ENCODE measurements at places on chromosomes 13 and 19.

- DNase-seq, result peak; percentile 13
Observed at GRCh38 chr13:20702915-20703779, at the start of gene IL17D. Gene IL17D, plus strand, starts transcription at chr13:20703699. Its CDS starts 303 bp downstream, at chr13:20704002.

DNA sequence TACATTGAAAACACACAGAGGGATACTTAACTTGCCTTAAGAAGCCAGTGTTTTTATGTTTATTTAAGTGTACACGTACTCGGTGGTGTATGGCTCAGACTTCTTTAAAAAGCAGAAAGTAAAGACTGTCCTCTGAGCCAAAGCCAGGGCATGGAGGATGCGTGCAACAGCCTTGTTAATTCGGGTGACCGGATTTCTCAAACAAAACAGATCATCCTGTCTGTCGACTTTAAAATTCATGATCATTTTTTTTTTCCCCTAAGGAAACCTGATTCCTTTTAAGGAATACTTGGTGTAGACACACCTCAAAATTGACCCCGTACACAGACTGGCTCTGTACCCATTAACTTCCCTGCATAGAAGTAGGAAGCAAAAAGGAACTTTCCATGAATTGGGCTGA is 124.7 kb upstream of the RNF113B start:
- DNase-seq, result no peak

DNA sequence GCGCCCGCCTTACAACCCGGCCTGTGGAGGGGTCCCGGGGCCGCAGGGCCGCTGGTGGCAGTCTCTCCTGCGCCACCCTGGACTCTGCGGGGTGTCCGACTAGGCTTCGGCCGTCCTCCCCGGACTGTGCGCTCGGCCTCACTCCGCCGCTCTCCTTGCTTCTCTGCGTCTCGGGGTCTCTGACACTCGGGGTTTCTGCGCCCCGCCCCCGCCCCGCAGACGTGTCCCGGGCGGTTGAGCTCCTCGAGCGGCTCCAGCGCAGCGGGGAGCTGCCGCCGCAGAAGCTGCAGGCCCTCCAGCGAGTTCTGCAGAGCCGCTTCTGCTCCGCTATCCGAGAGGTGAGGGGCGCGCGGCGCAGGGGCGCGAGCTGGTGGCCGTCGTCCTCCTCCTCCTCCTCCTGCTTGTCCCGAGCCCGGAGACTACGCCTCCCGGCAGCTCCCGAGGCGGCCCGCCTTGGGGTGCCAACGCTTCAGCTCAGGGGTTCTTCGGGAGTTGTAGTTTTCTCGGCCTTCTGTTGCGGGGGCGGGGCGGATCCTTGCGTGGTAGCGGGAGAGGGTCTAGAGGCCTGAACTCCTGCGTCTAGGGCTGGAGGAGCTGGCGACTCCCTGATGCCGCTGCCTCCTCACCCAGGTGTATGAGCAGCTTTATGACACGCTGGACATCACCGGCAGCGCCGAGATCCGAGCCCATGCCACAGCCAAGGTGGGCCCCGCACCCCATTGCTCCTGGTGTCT is 627 bp downstream of the LIN7B start:
- no peak for DNase-seq

DNA sequence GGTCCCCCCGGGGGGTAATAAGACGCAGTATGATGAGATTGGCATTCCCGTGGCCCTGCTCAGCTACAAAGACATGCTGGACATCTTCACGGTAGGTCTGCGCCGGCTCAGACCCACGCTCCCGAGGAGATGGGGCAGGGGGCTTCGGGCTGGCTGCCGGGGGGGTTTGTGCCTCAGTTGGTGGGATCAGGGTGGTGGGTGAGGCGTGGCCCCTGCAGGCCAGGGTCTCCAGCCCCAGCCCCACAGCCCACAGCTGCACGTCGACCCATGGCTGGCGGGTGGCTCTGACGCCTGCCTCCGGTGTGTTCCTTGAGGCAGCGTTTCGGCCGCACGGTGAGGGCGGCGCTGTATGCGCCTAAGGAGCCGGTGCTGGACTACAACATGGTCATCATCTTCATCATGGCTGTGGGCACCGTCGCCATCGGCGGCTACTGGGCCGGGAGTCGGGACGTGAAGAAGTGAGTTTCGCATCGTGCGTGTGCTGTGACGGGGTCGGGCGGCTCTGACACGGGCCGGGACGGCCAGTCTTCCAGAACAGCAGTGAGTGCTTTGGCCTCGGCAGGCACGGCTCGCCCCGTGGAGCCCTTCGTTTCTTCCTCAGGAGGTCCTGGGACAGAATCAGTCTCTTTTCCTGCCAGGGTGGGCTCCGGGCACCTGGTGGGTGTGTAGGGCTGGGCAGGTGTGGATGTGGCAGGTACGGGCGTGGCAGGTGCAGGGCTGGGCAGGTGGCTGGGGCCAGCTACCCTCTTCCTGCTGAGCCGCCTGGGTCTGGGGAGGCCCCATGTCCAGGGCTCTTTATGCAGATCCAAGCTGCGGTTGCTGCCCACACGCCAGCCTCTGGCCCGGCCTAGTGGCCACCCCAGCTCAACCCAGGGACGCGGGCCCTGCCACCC is 10.5 kb downstream of the SPPL2B start:
- no peak for DNase-seq

- DNase-seq, result no peak
Observed at GRCh38 chr13:31020996-31021395, 88.5 kb downstream of the TEX26 start.

DNA sequence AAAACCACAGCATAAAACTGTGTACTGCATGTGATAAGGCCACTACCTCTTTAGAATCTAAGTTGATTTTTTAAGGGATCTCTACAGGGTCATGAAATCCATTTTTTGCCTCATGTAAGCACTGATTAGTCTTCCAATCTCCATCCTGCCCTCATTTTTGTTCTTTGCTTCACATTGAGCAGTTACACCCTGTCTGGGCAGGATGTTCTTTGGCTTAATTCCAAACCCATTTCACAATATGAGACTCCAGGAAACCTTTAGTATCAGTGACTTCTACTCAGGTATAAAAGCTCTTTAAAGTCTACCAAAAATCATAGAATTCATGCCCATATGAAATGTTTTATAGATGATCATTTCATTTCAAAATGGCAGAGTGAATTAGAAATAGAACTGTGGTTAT is 592.6 kb downstream of the TBC1D4 start:
- no peak for DNase-seq

- DNase-seq, result no peak
Observed at GRCh38 chr19:48553676-48554384, 1.9 kb downstream of the SULT2B1 start.

DNA sequence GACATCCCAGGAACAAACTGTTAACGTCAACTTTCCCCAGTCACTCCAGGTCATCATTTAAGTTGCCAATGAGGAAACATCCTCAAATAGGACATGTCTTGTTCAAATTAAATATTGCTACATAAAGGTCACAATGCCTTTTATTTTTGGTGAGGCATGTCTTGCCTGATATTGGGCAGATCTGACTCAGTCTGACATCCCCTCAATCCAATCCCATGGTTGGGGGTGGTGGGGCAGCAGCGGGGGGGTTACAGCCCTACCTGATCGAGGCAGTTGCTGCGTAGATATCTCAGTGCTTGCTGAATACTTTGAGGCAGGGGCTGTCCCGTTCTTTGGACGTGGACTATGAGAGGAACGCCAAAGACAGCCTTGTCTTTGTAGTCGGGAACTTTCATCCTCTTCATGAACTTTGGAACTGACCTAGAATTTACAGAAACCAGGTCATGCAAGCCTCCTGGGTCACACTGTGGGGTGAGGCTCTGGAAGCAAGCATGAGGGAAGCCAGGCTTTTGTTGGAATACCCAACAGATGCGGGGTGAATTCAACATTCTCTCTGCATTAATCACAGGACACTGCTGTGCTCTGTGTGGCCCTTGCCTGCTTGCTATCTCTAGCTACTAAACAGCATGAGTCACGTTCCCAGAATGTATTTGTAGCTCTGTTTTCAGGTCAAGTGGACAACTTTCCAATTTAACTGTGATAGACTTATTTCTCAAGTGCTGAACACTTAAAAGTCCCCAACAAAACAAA is 109.8 kb downstream of the KL start:
- no peak for DNase-seq

GRCh38 chr19:2567580-2567979 is 91.7 kb downstream of the GADD45B start:
- no peak for DNase-seq

GRCh38 chr19:51098365-51099046 is 9.7 kb downstream of the CTU1 start:
- no peak for DNase-seq

DNA sequence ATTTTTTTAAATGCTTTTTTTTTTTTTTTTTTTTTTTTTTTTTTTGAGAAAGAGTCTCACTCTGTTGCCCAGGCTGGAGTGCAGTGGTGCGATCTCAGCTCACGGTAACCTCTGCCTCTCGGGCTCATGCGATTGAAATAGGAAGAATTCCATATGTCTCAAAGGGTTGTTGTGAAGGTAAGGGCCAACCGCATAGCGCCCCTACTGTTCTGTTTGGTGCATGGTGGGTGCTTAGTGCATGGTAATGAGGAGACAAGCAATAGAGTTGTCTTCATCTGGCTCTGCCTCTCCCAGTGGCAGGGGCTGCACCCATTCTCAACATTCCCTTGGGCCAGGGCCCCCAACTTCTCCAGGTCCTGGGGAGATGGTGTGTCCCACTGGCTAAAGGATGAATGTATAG is 68.7 kb downstream of the RASL11A start:
- no peak for DNase-seq

- no peak for DNase-seq
Observed at GRCh38 chr19:55488986-55489710, 912 bp downstream of the SSC5D start.

DNA sequence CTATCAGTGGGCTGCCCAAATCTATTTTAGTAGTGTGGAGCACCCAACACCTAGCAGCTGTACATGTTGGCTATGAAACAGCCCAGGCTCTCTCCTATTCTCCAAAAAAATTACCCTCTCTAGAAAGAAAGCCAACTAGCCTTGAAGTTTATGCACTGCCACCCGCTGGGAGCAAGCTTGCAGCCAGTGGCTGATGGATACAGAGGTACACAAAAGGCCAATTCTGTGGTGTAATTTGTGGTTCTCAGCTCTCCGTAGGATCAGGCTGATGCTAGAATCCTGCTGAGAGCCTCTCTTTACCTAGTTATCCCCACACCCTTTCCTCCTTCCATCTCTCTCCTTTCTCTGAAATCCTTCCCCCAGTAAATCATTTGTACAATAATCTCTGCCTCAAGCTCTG is 1120.7 kb downstream of the DIAPH3 start:
- no peak for DNase-seq

- DNase-seq, result no peak
Observed at GRCh38 chr13:94827566-94827965, 115.2 kb upstream of the SOX21 start.

- DNase-seq, result no peak
Observed at GRCh38 chr19:18814063-18814462, 17.7 kb upstream of the UPF1 start.

DNA sequence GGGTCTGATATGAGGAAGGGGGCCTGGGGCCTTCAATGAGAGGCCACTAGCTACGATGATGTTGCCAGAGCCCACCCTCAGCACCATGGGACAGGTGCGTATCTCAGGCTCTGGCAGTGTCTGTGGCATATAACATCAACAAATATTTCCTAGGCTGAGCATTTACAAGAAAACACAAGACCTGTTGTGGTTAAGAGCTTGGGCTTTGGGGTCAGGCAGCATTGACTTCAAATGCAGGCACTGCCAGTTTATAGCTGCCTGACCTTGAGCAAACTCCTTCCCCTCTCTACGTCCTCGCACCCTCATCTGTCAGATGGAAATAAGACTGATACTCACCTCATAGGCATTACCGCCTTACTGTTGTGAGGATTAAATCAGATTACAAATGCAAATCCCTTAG is 156.0 kb downstream of the KATNAL1 start:
- DNase-seq, result no peak

DNA sequence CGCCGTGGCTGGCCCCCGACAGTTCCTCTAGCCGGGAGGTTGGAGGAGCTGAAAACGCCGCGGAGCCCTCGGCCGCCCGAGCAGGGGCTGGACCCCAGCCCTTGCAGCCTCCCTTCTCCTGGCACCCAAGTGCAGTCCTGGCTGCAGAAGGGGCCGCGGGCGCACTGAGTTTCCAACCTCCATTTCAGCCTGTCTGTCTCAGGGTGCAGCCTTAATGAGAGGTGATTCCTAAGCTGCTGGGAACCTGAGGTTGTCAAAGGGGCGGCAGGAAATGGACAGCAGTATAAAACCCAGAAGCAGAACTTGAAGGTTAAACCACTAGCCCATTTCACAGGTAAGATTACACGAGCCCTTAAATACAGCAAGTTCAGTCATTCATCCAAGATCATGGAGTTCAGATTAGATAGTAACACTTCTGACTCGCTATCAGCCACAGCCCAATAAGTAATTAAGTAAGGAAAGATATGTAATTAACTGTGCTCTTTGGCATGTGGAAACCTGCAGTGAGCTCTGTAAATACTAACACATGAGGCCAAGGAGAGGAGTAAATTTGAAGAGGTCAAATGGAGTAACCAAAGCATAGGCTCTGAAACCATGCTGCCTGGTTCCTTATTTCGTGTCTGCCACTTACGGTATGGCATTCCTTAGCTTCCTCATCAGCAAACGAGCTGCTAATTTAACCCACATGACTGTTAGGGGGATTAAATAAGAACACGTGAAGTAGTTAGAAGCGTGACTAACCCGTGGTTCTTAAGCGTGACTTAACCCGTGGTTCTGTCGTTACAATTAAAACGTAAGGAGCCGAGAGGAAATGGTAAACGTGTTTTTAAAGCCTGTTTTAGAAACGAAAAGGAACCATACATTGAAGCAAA is 686 bp downstream of the SETDB2 start:
- DNase-seq, result no peak

- no peak for DNase-seq
Observed at GRCh38 chr13:112837371-112838037, 131.5 kb upstream of the MCF2L start.

- no peak for DNase-seq
Observed at GRCh38 chr13:110046811-110047210, 260.1 kb downstream of the COL4A1 start.
